ENCODE measurements at places on chromosomes 16 and 17.

DNA sequence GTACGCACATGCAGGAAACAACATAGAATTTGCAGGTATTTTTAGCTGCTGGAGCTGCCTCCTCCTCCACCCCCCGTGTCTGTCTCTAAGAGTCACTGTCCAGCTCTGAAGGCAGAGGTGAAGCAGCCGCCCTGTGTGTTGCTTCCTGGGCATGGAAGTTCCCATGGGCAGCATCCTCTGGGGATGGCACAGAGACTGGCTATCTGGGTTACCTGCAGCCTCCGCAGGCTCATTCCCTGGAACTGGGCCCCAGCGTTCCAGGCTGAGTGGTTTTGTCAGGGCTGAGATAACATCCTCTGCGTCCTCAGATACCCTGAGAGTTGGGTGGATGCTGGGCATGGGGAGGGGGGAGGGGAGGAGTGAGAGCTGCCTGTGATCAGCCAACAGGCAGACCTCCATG lies 41.5 kb upstream of the MRTFB start:
- DNase-seq: no peak

- no peak for DNase-seq
Measured at GRCh38 chr16:69532641-69533455, 32.9 kb upstream of the NFAT5 start.

DNA sequence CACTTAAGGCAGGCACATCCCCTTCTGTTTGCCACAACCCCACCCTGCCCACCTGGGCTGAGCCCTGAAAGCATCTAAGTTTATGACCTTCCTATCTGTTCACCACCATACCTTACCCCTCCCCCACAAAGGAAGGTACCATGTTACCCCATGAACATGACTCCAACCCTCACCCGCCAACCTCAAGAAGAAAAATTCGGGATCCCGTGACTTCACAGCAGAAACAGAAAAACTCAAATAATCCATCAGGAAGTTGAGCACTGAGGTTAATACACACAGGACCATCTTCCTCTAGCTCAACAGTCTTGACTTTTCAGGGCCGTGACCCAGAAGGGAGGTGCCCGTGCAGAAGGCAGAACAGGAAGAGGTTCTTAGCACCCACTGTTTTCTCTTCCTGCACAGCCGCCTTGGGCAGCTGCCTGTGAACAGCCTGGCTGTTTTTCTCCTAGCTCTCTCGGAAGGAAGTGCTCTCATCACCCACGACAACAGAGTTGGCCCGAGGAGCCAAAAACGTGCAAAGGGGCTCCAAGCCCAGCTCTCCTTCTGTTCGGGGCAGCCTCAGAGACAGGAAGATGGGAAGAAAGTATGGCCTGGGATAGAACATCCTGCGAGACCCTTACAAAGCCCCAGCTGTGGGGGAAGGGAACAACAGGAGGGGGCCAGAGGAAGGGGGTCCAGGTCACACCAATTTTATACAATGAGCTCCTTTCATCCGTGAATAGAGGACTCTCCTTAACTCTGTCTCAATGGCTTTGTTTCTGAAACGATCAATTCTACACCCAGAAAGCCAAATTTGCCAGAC lies 101.1 kb downstream of the XYLT1 start:
- DNase-seq: peak; percentile 87

DNA sequence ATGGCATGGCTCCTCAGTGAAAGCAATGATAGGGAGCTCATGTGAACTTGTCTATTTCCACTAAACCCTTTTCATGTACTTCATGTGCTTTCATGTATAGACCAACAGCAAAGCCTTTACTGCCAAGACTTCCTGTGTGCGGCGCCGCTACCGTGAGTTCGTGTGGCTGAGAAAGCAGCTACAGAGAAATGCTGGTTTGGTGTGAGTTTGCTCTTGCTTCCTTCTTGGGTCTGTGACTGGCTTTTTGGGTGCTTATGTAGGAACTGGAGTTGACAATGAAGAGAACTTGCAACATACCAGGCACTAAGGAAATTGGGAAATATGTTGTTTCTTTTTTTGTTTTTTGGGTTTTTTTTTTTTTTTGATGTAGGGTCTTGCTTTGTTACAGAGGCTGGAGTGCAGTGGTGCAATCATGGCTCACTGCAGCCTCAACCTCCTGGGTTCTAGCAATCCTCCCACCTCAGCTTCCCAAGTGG lies 5.7 kb downstream of the SNX11 start:
- peak; percentile 63 for DNase-seq

GRCh38 chr17:31695456-31696090 lies 163.5 kb downstream of the COPRS start:
- DNase-seq: no peak

- no peak for DNase-seq
Measured at GRCh38 chr16:72198021-72198711, 26.2 kb upstream of the PMFBP1 start.

DNA sequence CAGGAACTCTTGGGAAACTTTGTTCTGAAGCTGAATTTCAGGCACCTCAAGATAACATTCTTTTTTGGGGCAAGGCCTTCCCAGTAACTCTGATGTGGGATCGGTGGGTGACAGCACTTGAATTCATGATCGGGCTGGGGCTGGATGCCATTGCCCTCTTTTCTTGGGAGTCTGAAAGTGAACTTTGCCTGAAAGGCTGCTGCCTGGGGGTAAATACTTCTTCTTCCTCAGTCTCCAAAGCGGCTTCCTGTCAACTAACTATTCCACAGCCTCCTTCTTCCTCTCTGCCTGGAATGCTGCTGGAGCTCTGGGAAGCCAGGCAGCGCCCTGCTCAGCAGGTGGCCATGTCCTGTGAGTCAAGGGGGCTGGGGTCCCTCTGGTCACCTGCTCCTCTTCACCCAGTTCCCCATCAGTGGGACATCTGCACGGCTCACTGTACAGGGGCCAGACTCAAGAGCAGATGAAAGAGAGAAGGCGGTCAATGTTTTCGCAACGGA lies 79.5 kb downstream of the WIPI1 start:
- DNase-seq: no peak

GRCh38 chr16:62732092-62732491 lies 695.9 kb upstream of the CDH8 start:
- DNase-seq: no peak

- peak; percentile 98 for DNase-seq
Measured at GRCh38 chr17:45247429-45248131, 14.3 kb downstream of the SPATA32 start.

DNA sequence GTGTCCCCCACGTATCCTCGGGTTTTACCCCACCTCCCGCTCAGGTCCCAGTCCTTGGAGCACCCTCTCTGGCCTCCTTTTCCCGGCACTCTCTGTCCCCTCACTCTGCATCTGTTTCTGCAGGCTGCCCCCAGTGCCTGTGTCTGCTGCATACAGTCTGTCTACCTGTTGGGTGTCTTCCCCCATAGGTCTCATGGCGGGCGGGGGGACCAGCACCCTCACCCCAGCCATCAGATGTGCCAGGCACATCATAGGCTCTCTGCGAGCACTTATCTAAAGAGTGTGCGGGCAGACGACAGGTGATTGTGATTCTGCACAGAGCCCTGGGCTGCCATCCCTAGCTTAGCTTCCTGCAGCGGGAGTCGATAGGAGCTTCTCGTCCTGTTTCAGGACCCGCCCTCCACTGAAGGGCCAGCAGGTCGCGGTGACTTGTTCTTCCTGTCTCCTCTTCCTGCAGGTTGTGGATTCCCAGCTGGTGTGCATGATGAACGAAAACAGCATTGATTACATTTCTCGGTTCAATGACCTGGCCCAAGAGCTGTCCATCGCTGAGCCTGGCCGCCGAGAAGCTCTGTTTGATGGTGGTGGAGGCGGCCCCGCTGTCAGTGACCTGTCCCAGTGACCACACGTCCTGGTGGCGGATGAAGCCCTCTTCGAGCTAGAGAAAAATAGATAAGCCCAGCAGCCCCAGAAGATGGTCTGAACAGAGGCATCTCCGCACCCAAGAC lies 4.5 kb upstream of the JPT2 start:
- no peak for DNase-seq

- no peak for DNase-seq
Measured at GRCh38 chr17:6162892-6163291, 92.7 kb downstream of the WSCD1 start.

- no peak for DNase-seq
Measured at GRCh38 chr17:72429066-72429638, 308.3 kb downstream of the SOX9 start.

DNA sequence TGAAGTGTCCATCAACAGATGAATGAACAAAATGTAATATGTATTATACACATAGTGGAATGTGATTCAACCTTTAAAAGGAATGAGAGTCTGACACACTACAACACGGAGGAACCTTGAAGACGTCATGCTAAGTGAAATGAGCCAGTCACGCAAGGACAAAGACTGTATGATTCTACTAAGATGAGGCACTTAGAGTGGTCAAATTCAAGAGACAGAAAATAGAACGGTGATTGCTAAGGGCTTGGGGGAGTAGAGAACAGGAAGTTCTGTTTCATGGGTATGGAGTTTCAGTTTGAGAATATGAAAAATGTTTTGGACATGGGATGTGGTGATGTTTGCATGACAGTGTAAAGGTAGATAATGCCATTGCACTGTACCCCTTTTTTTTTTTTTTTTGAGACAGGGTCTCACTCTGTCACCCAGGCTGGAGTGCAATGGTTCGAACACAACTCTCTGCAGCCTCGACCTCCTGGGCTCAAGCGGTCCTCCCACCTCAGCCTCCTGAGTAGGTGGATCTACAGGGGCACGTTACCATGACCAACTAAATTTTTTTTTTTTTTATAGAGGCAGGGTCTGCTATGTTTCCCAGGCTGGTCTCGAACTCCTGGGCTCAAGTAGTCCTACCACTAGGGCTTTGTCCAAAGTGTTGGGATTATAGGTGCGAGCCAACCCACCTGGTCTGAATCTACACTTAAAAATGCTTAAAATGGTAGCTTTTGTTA lies 2.9 kb upstream of the CCDC102A start:
- DNase-seq: no peak

DNA sequence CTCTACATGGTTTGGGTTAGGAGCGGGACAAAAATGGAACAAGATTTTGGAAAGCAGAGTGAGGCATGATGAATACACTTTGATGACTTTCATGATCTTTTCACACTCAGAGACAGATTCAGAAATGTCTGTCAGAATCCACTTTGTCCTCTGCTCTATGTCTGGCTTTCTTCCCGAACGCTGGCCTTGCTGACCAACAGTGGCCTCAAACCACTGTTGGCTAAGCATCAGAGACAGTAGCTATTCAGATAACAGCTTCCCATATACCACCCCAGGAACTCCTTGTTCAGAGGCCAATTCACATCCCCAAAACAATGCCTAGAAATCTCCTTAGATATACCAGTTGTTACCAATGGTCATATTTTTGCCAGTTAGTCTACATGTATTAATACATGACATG lies 40.9 kb downstream of the FBXL20 start:
- no peak for DNase-seq
